ENCODE measurements at places on chromosomes 7 and 10.

DNA sequence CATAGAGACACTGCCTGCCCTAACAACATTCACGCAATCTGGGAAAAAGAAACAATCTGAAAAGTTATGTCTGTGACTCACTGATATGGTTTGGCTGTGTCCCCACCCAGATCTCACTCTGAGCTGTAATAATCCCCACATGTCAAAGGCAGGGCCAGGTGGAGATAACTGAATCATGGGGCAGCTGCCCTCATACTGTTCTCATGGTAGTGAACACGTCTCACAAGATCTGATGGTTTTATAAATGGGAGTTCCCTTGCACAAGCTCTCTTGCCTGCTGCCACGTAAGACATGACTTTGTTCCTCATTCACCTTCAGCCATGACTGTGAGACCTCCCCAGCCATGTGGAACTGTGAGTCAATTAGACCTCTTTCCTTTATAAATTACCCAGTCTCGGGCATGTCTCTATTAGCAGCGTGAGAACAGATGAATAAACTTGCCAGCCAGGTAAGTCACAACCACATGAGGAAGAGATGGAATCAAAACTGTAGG, 341.5 kb upstream of the AOAH start:
- DNase-seq, result peak; percentile 35

- DNase-seq, result no peak
These were observed 71.5 kb upstream of the FAM133B start for GRCh38 chr7:92661651-92662050.

- DNase-seq, result no peak
These were observed 10.2 kb upstream of the IL2RA start for GRCh38 chr10:6072215-6072934.

- no peak for DNase-seq
These were observed 21.6 kb downstream of the PRPF18 start for GRCh38 chr10:13608246-13608853.
